ENCODE measurements at places on chromosomes 12 and 14.
A peak's percentile ranks its signal among the peaks of the same experiment; 100 is the strongest.

DNA sequence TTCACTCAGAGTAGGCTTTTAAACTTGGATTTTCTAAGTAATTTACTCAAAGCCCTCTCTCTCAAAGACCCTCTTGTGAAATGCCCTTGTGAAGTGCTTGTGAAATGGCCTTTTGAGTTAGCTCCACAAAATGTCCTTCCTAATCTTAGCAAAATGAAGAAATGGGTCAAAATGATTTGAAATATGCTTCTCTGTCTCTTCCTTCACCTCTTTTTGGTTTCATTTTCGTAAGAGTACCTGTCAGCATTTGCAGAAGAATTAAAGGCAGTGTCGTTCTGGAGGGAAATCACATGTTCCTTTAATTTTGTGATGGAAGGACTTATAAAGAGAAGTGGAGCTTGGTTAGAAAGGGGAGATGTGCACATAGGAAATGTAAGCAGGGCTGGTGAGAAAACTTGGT, 93.7 kb downstream of the HMGA2 start:
- DNase-seq: no peak

- peak; percentile 81 for DNase-seq
These were observed 197.5 kb upstream of the TMEM132C start for GRCh38 chr12:128069359-128069997.

- DNase-seq: no peak
These were observed 291.2 kb downstream of the CPNE8 start for GRCh38 chr12:38614171-38614570.

GRCh38 chr14:71138448-71139293, 231.4 kb downstream of the PCNX1 start:
- peak; percentile 49 for DNase-seq

- DNase-seq: no peak
These were observed 195.9 kb upstream of the PARP11 start for GRCh38 chr12:4068981-4069669.

DNA sequence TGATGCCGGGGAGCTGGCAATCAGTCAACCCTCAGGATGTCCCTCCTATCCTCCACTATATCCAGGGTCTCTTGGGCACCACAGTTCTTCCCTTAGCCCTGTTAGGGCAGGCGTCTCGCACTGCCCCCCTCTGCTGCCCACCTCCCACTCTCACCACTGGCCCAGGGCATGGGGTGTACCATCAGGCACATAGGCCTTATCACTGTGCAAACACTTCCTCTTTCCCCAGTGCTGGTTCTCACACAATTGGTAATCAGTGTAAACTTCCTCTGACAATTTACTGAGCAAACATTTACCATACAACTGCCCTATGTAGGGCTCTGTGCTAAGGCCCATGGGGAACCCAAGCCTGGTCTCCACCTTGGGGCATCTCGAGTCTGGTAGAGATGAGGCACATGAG, 20.1 kb upstream of the TMED10 start:
- no peak for DNase-seq
